ENCODE measurements at places on chromosomes 6 and 20.

- no peak for DNase-seq
Observed at GRCh38 chr6:158797331-158798310, 21.5 kb downstream of the EZR start.

DNA sequence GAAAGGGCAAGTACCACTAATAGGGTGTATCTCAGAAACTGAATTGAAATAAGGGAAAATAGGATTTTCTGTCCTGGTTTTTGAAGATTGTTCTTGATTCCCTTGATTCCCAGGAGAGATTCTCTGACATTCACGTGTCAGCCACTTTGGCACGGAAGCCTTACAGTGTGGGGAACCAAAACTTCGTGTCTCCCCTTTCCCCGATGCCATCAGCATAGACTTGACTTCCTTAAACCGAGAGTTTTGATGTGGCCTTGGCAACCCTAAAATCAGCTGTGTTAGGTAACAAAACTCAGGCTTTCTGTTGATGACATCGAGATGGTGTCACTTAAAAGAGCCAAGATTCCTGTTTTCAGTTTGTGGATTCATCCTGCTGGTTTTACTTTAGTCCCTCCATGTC lies 7.5 kb downstream of the HMGN4 start:
- DNase-seq, result no peak

DNA sequence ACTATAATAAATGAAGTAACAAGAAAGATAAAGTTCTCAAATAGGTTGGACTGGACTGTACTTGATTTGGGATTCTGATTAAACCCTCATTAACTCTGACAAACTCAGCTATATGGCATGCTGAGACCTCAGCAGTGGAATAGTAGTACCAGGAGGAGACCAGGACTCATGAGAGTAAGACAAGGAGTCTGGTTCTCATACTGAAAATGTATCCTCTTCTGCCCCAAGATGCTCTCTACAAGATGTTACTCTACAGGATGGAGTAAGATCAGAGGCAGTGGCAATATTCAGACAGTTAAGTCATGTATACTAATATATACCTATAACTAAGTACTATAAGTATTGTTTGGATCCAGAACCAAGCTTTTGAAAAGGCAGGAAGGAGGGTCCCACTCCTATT lies 31.9 kb upstream of the SYNCRIP start:
- no peak for DNase-seq

DNA sequence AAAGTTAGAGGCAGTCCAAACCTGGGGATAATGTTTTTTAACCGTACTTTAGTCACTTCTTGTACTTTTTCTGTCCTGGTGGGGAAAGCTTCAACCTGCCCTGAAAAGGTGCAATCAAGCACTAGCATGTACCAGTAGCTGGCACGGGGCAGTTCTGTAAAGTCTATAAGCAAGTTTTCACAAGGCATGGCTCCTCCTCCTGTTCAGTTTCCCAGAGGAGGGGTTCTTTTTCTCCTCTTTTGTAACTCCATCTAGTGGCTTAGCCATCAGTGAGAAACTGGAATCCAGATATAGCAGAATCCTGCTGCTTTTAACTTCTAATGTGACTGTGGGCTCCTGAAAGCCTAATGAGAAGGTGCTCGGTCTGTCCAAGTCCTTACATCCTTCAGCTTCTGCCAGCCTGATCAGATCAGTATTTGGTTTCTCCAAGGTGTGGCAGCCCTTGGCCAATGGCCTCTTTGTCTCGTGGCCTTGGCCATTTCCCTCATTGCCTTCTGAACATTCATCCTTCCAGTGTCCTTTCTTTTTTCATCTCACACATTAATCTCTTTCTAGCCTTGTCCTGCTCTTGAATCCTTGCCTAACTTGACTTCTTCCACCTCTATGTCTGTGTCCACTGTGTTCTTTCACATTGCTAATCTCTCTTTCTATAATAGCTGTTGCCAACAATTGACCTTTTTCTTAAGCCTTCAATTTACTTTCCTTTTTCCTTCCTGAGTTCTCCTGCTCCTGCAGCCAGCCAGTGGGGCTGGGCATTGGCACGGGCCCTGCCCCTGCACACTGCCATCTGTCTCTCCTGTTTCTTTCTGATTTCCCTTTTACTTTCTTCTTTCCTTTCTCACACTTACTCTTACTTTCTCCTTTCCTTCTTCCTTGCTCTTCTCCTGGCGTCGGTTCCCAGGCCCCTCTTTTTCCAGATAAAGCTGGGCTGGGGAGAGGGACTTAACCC lies 222.0 kb upstream of the SYNCRIP start:
- DNase-seq, result no peak

- DNase-seq, result no peak
Observed at GRCh38 chr6:156916130-156916801, 139.1 kb downstream of the ARID1B start.

GRCh38 chr6:148578489-148578814 lies 168.4 kb upstream of the UST start:
- DNase-seq, result no peak

DNA sequence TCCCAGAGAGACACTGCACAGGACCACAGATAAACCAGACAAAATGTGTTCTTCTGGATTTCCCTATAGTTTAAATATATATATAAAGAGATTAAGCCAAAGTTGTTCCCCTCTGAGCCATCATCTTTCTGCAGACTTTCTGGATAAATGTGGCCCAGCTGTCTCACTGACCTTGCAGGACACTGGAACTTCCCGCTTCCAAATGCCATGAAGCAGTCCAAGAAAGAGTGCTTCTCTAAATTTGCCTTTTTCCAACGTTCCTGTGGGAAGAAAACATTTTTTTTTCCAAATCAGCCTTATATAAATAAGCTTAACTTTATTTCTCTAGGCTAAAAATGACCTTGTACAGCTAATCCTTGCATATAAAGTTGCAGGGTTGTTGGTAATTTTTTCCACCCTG lies 65.7 kb downstream of the CYP39A1 start:
- DNase-seq, result no peak

DNA sequence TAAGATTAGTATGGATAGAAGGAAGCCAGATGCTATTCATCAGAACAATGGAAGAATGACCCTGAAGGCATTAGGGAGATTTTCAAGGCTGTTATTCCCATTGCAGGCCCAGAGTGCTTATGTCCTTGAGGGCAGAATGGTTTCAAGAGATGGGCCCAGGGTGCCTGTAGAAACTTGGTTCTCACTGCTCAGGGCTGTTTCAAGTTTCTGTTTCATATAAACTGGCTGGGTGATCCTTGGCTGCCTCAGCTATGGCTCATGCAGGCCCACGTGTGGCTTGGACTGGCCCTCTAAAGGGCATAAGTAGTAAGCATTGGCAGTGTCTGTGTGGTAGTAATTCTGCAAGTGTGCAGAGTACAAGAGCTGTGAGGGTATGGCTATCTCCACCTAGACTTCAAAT lies 540.9 kb upstream of the MAN1A1 start:
- no peak for DNase-seq

DNA sequence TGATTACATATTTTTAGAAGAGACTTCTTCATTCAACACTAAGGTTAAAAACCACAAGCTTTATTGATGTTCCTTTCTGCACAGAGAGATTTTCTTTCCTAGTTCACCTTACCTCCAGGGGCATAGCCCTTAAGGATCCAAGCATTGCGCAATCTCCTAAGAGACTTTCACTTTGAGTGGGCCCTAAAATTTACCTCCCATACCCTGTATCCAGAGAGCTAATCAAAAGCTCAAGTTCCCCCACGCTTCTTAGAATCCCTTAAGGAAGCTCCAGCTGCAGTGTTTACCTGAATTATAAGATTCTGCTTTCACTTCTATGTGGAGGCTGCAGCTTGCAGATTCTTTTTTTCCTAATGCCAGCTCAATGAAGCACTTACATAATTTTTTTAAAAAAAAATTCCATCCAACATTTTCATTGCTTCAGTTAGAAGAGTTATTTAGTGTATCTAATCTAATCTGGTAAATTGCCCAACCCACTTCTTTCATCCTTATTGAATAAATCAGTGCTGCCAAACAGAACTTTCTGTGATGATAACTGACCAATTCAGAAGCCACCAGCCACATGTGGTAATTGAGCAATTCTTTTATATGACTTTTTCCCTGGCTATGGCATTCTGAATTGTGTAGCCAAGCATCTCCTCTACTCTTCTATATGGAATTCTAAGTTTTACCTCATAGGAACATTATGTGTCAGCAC lies 24.6 kb upstream of the SPTLC3 start:
- DNase-seq, result no peak

- DNase-seq, result no peak
Observed at GRCh38 chr20:39871013-39871412, 818.0 kb downstream of the MAFB start.

GRCh38 chr6:390914-391558 lies 516 bp upstream of the IRF4 start:
- no peak for DNase-seq

- DNase-seq, result peak; percentile 46
Observed at GRCh38 chr6:127190552-127190951, 72.1 kb downstream of the RSPO3 start.

GRCh38 chr6:35919827-35920751 lies 809 bp downstream of the SRPK1 start:
- DNase-seq, result peak; percentile 62

DNA sequence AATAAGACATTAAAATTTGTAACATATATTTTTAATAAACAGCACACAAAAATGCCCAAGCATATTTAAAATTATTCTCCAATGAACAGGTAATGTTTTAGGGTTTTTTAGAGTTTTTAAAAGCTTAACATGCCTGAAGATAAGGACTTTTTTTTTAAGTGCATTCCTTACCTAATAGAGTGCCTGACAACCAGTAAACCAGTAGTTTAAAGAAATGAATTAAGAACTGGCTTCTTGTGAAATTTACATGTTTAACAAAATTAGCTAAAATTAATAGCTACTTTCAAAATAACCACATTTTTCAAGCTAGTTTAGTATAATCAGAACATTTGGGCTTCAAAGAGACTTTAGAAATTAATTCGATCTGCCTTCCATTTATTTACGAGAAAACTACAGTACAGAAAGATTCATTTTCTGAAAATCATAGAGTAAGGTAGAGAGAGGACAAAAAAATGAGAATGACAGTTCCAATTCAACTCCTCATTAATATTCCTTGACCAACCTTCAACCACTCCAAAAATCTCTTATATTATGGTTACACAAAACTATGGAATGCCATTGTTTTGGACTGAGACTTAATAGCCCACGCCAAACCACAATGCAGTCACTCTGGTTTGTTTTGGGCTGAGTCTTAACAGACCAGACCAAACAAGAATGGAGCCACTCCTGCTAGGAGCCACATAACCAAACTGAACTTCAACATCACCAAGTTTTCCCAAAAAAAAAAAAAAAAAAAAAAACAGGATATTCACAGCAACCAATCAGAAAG lies 5.7 kb upstream of the PLN start:
- DNase-seq, result peak; percentile 37

GRCh38 chr6:32189069-32189741 lies 797 bp downstream of the PBX2 start:
- DNase-seq, result no peak

DNA sequence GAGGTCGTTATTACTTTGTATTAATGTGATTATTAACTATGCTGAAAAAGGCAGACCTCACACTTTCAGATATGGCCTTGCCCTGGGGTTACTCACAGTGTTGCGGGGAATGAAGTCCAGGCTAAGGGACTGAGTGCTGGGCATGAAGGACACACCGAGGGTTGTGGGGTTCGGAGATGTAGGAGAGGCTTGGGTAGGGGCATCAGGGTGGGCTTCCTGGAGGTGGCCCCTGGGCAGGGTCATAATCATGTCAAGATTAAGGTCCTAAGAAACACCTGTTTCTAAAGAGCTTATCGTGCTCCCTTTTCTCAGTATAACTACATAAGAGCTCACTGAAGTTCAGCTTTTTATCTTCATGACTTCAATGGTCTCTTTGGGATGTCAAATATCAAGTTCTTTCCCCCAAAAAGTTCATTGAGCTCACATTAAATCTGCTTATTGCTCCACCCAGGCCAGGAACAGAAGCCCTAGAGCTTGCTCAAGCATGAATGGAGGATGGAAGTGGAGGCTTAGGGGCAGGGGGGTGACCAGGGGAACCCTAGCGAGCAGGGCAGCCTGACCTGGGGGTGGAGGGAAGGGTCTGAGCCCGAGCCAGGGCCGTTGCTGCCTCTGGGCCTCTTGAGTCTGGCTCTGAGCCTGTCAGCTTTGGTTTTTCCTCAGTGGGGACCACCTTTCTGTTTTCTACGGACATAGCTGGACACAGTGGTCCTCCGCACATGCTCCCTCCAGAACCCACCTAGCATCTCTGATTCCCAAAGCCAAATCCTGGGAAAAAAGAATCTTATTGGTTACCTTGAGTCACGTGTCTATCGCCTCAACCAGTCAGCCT lies 37.3 kb upstream of the TGM2 start:
- no peak for DNase-seq

DNA sequence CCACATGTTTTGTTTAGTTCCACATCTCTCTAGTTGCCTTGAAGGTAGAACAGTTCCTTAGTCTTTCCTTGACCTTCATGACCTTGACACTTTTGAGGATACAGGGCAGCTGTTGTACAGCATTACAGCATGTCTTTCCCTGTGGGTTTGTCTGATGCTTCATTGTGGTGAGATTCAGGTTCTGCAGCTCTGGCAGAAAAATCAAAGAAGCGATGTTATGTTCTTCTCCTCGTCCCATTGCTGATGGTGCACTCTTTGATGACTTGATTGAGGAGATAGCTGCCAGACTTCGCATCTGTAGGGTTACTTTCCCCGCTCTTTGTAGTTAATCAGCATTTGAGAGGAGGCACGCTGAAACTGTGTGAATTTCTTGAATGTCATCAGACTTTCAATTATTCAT lies 12.0 kb downstream of the CEBPB start:
- no peak for DNase-seq

DNA sequence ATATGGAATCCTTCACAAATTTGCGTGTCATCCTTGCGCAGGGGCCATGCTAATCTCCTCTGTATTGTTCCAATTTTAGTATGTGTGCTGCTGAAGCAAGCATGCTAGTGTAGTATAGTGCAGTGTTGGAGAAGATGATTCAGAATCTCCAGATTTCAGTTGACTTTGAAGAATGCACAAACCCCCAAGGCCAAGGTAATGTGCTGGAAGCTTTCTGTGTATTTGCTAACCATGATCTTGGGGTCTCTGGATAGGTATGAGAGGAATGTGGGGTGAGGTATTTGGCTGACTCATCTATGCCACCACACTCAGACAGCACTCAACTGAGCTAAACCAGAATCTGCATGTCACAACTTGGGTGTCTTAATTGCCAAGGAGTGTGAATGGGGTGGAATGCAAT lies 42.6 kb upstream of the DEK start:
- DNase-seq, result peak; percentile 52

DNA sequence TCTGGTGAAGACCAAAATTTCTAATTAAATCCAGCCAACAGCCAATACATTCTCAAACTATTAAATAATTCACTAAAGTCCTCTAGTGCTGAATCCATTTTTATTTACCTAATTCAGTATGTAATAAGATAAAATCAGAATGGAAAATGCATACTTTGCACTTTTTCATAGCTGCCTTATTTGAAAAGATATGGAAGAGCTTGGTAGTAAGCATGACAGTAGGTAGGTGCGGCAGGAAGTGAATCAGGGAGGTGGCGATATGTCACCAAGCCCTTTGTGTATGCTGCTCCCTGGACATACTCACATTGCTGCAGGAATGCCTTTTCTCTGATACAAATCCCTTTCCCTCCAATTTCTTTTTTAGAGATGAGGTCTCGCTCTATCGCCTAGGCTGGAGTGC lies 10.2 kb upstream of the TGM3 start:
- DNase-seq, result no peak

GRCh38 chr6:33248643-33248931 lies 23.1 kb downstream of the VPS52 start:
- no peak for DNase-seq

- no peak for DNase-seq
Observed at GRCh38 chr6:32116674-32117073, 7.5 kb upstream of the TNXB start.

Data from kidney glomerular epithelial cell (primary cell).